ENCODE measurements at places on chromosomes 3 and 15.

- DNase-seq = no peak
Observed at GRCh38 chr3:127208483-127209100, 15.7 kb downstream of the PRR23E start.

DNA sequence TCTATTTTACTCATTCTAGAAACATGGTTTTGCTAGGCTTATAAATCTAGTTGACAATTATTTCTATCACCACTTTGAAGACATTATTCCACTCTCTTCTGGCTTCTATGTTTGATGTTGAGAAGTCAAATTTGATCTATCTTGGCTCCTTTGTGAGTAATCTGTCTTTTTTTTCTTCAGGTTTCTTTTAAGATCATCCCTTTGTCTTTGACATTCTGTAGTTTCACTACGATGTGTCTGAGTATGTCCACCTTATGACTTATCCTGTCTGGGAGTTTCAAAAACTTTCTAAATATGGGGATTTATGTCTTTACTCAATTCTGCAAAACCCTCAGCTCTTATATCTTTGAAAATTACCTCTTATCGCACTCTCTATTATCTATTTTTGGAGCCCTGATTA is 41.0 kb upstream of the TMEM158 start:
- DNase-seq = no peak

- no peak for DNase-seq
Observed at GRCh38 chr3:140702281-140702680, 24.4 kb downstream of the TRIM42 start.

DNA sequence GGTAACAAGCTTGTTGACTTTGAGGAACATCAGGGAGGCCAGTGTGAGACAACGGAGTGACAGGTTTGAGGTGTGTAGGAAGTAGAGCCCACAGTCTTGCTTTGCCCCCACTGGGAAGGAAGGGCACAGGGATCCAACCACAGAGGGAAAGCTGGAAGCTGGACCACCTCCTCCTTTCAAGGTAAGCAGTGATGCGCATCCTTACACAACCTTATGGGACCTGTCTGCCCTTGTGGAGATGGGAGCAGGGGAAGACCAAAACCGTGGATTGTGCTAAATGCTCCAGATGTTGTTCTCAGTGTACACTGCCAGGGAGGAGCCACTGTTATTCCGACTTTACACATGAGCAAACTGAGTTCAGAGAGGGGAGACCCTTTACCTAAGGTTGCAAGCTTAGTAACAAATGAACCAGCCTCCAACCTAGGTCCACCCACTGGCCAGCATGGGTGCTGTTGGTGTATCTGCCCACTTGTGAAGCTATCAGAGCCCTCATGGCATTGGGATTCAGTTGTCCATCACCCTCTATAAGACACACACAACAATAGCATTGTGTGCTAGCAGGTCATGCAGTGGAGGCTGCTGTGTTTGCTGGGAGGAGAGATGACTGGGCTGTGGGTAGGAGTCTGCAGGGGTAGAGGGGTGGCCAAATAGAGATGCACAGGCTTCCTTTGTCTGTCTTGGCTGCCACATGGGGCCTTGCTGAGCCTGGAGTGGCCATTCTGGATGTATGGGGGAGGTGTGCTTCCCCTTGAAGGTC is 586 bp upstream of the LSMEM2 start:
- no peak for DNase-seq

DNA sequence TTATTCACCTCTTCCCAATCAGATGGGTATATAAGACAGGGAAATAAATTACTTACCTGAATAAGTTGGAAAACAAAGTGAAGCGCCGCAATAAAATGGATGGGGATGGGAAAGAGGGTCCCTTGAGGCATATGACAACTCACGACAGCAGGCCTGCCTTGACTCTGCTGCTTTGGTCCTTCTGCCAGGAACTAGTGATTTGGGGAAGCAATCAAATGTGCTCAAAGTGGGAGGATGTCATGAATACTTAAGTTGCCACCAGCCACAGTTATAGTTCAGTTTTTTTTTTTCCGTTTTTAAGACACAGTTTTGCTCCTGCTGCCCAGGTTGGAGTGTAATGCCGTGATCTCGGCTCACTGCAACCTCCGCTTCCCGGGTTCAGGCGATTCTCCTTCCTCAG is 4.6 kb downstream of the PARL start:
- DNase-seq = no peak

- DNase-seq = no peak
Observed at GRCh38 chr3:126573492-126574117, 14.9 kb upstream of the C3orf22 start.

GRCh38 chr3:182382112-182382857 is 411.0 kb upstream of the ATP11B start:
- no peak for DNase-seq

DNA sequence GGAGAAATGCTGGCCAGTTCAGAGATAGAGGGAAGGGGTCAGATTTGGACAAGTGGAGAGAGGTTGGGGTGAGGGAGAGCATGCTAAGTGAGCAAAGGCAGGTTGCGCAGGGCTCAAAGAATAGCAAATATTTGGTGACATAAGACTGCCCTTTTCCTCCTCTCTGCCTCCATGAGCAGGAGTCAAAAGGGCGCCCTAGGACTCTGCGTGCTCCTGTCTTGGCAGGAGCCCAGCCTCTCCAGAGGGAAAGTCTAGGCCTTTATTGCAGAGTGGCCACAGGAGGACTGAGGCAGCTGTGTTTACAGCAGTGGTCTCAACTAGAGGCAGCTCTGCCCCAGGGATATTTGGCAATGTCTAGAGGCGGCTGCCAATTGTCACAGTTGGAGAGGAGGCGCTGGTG is 165.6 kb downstream of the FAM43A start:
- DNase-seq = no peak

DNA sequence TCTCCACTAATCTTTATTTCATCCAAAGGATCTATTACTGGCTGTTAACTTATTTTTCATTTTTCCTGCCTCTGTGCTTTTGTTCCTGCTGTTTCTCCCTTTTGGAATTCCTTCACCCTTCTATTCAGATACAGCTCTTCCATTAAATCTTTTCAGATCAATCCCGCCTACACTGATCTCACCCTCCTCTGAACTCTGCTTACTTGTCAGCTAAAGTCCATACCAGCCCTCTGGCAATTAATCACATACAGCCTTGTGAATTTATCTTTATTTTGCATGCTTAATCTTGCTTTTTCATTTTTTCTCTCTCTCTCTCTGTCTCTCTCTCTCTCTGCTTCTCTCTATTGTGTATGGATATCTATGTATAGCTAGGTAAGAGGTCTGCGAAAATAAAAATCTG is 100.8 kb upstream of the UMPS start:
- DNase-seq = no peak

DNA sequence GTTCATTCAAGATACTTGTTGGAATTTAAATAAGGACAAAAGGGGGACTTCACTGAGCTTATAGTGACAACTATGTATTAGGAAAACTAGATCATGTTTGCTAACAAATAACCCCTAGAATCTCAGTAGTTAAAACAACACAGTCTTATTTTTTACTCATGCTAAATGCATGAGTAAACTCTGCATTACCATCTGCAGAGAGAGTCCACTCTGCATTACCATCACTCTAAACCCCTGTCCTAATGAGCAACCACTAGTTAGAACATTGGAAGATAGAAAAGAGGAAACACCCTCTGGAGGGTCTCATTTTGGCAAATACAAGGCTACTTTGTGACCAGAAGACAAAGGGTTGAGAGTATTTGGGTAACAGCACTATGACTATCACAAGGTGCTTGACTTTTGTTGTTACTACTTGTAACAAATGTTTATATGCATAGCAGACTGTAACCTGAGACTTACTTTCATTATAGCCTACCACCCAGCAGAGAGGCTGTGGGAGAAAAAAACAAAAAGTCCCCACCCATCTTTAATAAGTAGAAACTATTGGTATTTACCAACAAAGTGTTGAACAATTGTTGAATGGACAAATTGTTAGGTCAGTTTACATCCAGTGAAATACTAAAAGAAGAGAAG is 99.1 kb downstream of the OXSM start:
- DNase-seq = no peak

GRCh38 chr3:45572755-45573154 is 21.8 kb upstream of the LIMD1 start:
- no peak for DNase-seq

GRCh38 chr3:156332304-156332703 is 211.9 kb downstream of the KCNAB1 start:
- no peak for DNase-seq

DNA sequence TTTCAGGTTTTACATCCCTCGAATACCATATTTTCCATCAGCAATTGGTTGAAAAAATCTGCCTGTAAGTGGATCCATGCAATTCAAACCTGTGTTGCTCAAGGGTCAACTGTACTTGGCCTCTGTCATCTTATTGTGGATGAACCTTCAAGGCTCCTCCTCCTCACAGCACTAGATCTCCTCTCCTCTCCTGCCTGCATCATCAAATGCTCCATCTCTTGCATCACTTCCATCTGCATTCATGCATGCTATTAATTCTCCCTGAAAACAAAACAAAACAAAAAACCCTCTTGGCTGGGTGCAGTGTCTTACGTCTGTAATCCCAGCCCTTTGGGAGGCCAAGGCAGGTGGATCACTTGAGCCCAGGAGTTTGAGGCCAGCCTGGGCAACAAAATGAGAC is 10.1 kb downstream of the BCL2L10 start:
- DNase-seq = no peak

- DNase-seq = no peak
Observed at GRCh38 chr3:81393251-81393650, 368.2 kb downstream of the GBE1 start.

DNA sequence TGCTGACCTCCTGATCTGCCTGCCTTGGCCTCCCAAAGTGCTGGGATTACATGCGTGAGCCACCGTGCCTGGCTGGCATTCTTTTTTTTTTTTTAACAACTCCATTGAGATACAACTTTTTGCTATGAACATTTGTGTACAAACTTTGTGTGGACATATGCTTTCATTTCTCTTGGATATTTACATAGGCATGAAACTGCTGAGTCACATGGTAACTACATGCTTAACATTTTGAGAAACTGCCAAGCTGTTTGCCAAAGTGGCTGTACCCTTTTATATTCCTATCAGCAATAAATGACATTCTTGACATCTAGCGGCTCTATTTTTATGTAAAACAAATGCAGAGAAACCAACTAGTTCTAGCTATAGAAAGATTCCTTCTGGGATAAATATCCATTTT is 8.7 kb upstream of the YEATS2 start:
- DNase-seq = no peak

DNA sequence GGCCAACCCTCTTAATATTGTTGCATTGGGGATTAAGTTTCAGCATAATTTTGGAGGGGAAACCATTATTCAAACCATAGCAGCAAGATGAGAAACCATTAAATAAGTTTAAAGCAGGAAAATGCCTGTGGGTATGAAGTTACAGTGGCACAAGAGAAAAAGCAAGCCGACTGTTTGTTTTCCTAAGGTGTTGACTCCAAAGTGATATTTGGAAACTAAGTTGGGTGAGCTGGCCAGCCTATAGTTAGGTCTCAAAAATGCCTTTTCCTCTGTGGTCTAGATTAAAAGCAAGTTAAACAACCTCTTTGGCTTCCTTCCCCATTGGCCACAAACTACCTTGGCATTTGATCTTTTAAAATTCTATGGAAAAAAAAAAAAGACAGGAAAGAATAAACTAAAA is 419.8 kb upstream of the AZI2 start:
- no peak for DNase-seq

- DNase-seq = no peak
Observed at GRCh38 chr15:88711806-88712205, 73.0 kb downstream of the ISG20 start.

- DNase-seq = no peak
Observed at GRCh38 chr15:51375966-51376640, 34.6 kb downstream of the GLDN start.

DNA sequence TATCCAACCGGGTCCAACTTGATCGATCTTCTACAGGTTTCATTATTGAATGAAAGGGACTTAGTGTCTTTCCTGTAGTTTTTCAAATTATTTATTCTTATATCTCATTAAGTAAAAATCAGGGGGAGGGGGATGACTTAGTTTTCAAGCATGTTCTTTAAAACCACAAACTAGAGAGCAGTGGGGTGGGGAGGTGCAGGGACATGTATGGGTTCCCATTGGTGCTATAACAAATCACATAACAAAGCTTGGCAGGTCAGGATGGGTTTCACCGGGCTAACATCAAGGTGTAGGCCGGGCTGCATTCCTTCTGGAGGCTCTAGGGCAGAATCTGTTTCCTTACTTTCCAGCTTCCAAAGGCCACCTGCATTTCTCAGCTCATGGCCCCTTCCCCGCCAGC is 32.7 kb downstream of the CCNL1 start:
- no peak for DNase-seq

- DNase-seq = no peak
Observed at GRCh38 chr3:127749361-127749760, 73.0 kb downstream of the MGLL start.

GRCh38 chr3:185069037-185070030 is 83.5 kb downstream of the C3orf70 start:
- no peak for DNase-seq

DNA sequence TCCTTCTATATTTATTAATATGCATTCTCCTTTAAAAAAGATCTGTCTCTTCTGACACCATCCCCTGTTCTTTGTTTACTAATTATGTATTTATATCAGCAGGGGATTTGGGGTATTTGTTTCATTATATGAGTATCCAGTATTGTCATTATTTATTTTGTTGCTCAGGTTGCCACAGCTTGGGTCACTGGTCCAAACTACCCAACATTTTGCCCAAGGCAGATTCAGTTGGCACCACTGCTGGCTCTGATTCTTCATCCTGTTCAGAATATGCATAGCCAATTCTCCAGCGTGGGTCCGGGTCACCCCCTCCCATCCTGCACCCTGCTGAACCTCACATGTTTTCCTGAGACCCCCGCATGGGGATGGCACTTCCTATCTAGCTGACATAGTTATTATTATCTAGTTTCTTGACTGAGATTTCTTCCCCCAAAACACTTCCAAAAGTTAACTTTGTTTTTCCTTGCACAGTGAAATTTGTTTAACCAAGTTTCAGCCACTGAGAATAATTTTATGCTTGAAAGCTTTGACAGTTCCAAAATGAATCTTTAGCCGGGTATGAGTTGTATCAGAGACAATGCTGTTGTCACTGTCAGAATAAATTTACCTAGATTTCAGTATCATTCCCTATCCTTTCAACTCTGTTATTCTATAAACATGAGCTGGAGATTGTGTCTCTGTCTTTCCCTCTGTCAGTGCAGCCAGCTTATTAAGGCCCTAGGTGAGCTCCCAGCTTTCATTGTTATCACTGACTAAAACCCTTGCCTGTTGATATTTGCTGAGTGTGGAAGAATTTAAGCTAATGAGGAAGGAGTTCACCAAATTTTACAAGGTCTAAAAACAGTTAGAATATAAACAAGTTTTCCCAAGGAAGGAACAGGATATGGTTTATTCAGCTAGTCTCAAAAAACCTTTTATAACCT is 70.3 kb downstream of the TGFBR2 start:
- no peak for DNase-seq

GRCh38 chr3:81530180-81530939 is 231.1 kb downstream of the GBE1 start:
- DNase-seq = no peak
